ENCODE measurements at places on chromosomes 13 and 19.

DNA sequence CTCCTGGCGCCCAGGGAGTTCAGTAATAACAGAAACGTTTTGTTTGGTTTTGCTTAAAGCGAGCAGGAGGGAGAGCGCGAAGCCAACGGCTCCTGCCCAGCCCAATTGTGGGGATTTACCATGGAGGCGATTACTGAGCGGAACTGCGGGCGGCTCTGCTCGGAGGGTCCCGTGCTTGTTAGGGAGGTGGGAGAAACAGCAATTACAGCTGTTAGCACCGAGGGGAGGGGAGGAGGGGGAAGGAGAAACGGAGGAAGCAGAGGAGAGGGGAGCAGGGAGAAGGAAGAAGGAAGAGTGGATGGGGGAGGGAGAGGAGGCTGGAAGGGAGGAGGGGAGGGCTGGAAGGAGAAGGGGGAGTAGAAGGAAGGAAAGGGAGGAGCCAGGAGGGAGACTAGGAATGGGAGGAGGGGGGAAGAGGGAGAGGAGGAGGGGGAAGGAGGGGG lies 7.7 kb upstream of the ONECUT3 start:
- peak; percentile 59 for DNase-seq

DNA sequence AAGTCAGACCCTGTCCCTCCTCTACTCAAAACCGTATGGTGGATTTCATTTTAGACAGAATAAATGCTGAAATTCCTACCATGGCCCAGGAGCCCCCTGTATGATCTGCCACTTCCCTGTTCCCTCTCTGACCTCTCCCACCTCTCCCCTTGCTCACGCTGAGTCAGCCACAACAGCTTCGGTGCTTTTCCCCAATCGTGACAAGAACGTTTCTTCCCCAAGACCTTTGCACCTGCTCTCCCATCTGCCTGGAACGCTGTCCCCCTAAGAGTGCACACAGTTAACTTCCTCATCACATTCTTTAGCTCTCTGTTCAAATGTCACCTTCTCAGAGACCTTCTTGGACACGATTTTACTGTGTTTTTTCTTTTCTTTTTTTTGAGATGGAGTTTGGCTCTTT lies 2.3 kb downstream of the VRK3 start:
- DNase-seq: no peak

- no peak for DNase-seq
Observed at GRCh38 chr19:18299654-18300053, 18.2 kb upstream of the JUND start.

DNA sequence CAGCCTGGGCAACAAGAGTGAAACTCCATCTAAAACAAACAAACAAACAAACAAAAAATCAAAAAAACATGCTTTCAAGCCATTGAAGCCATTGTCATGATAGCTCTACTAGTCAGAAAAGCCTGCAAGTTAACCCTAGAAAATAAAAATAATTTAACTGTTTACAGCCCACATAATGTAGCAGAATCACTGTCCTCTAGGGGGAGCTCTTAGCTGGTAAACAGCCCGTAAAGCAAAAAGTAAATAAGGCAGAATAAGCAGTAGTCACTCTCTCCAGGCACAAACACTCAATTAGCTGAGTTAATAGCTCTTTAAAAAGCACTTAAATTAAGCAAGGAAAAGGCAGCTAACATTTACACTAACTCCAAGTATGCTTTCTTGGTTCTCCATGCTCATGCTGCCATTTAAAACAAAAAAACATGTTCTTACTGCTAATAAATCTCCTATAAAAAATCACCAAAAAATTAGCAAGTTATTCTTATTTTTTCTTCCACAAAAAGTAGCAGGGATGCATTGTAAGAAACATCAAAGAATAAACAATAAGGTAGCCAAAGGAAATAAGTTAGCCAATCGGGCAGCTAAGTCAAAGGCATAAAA lies 11.3 kb downstream of the LILRB4 start:
- peak; percentile 34 for DNase-seq

- DNase-seq: no peak
Observed at GRCh38 chr13:26060357-26060756, 8.5 kb upstream of the SHISA2 start.

Data from HCT116 (cell line).